C1 segment of cervical spinal cord (tissue), 14 donors: ENCODE measurements at places on chromosomes 2 and 18.

- DNase-seq = no peak
Measured at GRCh38 chr2:226970362-226970761, 134.5 kb downstream of the RHBDD1 start.

- no peak for DNase-seq
Measured at GRCh38 chr2:128236491-128237035, 82.1 kb downstream of the HS6ST1 start.

- DNase-seq = no peak
Measured at GRCh38 chr2:195929531-195929930, 139.1 kb downstream of the DNAH7 start.

- DNase-seq = no peak
Measured at GRCh38 chr2:223841436-223842190, 4.2 kb upstream of the AP1S3 start.

GRCh38 chr18:35743916-35744315 is 162.4 kb downstream of the GALNT1 start:
- no peak for DNase-seq

DNA sequence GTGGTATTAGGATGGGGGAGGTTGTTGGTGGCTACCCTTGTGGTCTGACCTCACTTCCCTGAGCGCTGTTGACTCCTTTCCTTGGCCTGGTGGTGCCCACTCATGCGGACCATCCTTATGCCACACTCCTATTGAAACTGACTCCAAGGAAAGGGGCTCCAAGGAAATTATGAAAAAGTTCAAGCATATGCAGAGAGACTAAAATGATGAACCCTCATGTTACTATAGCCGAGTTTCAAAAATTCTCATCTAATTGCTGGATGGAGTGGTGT is 96.2 kb upstream of the STPG4 start:
- no peak for DNase-seq

DNA sequence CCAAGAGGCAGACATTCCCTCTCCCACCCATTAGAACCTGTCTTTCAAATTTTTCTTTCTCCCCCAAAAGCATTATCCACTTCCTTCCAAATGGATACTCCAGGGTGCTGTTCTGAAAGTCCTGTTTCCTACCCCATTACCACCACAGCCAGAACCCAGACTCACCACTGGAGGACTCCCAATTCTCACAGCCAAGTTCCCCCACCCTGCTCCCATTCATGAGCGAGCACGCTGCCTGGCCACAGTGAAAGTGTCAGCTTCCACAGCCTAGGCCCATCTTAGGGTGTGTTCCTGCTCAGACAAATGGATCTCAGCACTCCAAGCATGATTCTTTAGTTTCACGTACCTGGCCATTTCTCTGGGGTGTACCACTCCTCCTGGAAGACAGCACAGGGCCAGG is 3.8 kb upstream of the ANKRD53 start:
- no peak for DNase-seq
